ENCODE measurements at places on chromosomes 11 and 22.
A peak's percentile ranks its signal among the peaks of the same experiment; 100 is the strongest.

GRCh38 chr22:33561149-33561807 is 359.0 kb downstream of the LARGE1 start:
- DNase-seq, result no peak

GRCh38 chr11:78958444-78958843 is 383.8 kb upstream of the NARS2 start:
- no peak for DNase-seq

DNA sequence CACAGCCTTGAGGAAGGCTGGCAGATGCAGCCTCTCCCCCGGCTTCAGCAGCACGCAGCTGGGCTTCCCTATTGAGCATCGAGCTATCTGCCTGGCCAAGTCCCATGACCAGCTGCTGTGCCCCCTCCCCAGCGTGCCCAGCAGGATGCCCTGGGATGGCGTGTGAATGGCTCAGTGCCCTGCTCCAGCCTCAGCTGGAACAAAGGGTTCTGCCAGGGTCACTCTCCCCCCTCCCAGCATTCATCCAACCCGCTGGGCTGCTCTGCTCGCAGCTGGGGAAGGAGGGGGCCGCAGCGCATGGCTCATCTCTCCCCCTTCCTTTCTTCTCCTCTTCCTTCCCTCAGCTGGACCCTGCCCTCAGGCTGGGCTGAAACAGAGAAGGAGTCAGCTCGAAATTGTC is 14.5 kb downstream of the LRP4 start:
- DNase-seq, result no peak

- no peak for DNase-seq
These were observed 563.9 kb upstream of the B3GAT1 start for GRCh38 chr11:134975866-134976376.

GRCh38 chr22:37080838-37081237 is 28.7 kb downstream of the TMPRSS6 start:
- DNase-seq, result no peak

GRCh38 chr11:126645186-126645585 is 289.7 kb downstream of the ST3GAL4 start:
- no peak for DNase-seq

- DNase-seq, result no peak
These were observed 87.4 kb downstream of the PKNOX2 start for GRCh38 chr11:125251956-125252355.

DNA sequence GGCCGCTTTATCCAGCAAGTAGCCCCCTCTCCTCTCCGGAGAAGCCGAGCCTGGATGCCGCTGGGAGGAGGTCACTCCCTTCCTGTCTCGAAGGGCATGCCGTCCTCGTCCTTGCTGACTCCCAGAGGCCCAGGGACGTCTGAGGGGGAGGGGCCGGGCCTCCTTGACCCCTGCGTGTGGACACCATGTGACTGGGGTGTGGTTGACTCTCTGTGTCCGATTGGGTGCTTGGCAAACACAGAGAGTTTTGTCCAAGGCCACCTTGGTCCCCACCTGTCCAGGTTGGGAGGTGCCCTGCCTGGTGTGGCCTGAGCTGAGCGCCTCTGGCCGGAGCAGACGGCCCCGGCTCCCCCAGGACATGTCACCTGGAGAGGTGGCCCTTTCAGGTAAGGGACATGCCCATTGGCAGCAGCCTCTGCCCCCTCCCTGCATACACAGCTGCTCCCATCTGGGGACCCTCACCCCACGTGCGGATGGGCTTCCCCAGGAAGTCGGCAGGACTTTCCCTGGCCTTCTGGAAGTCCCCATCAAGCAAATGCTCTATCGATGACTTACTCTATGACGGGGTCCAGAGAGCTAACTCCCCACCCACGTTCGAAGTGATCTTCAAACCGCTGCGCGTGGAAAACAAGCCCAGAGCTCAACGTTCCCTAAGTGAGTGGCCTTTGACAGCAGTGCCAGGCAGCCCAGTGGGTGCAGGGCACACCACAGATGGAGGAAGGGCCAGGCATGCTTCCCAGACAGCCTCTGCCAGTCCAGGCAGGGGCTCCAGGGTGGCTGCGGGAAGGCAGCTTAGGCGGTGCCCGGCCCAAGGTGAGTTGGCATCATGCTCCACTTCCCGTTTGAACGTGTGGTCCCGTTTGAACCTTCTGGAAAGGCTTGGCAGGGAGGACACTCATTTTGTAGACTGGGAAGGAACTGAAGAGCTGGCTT is at the start of gene SMIM38:
SMIM38 (plus strand) TSS at position 634 of the 933 bp plus-strand sequence. CDS start 1,912 bp downstream, outside the sequence.
- no peak for DNase-seq

GRCh38 chr11:107731941-107732688 is 20.3 kb upstream of the SLN start:
- peak; percentile 87 for DNase-seq

- no peak for DNase-seq
These were observed 1157.5 kb upstream of the RAG2 start for GRCh38 chr11:37755521-37755920.

DNA sequence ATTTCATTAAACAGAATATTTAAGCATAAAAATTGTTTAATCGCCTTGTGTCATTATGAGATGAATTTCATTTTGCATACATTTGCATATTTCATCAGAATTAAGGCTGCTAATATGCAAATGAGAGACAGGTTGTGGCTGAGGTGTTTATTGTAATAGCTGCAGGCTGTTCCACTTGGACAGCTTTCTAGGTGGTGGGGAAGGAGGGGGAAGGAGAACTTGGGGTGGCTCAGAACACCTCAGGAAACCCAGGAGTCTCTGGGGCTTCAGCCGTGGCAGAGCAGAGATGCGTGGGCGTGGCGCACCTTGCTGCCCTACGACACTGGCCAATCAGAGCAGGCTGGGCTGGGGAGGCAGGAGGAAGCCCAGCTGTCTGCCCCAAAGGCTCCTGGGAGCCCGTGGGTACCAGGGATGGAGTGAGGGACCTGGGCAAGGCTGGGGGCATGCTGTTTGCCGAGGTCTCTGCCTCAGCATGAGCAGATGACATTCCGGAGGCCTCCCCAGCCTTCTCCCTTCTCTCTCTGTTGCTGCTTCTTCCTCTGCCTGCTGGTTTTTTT is 542.9 kb downstream of the MN1 start:
- no peak for DNase-seq

DNA sequence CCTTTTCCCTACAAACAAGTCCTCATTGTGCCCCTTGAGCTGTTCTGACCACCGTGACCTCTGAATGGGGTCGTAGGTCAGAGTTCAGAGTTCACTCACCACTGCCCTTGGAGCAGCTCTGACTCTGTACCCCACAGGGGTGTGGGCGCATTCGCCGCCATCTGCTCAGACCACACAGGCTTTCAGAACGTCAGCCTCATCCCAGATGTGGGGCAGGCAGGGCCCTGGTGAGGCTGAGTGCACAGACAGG is 14.8 kb upstream of the MUC5B start:
- DNase-seq, result no peak

DNA sequence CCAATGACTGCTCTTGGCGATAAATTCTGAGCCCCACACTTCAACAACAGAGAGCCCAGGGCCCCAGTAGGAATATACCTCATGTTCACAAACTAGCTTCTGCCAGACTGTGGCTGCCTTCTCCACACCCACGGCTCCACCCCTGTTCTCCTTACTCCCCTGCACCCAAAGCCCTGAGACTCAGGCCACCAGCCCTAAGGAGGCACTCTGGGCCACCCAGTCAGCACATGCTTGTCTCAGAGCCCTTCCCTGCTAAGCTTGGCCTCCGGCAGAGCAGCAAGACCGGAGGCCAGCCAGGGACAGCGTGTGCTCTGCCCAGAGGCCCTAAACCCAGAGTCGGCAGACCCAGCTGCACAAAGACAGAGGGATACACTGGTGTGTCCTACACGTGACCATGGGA is 27.9 kb downstream of the SPATA19 start:
- no peak for DNase-seq

DNA sequence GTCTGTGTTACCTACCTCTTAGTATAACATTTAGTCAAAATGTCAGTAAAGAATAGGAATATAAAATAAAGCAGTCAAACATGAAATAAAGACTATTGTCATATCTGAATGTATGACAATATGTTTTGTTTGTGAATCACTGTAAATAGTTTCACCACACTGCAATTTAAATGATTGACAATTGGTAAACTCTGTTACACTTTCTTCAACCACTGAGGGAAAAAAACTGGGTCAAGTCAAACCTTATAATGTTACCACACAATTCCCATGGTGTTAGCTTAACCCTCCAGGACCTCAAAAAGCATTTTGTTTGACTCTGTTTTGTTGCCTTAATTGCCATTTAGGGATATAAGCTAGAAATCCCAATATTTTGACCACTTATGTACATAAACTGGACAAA is 10.5 kb upstream of the MMP13 start:
- DNase-seq, result no peak

- no peak for DNase-seq
These were observed 556.3 kb upstream of the ANO5 start for GRCh38 chr11:21636561-21636960.

- DNase-seq, result no peak
These were observed 66.1 kb downstream of the TENM4 start for GRCh38 chr11:79374727-79375126.

DNA sequence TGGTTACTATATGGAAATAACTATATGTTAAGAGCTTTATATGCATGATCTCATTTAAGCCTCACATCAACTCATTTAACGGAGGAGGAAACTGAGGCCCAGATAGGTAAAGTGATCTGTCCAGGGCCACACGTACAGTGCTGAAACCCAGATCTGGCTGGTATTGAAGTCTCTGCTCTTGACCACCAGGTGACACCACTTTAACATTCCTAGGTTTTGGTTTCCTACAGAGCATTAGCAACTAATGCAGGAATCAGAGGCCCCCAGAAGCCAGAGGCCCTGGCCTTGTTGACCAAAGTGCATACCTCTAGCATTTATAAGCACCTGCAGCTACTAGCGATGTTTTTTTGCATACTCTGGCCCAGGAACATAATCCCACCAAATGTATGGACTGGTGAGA is 12.9 kb upstream of the LIMK2 start:
- DNase-seq, result peak; percentile 35

- DNase-seq, result no peak
These were observed 13.1 kb upstream of the UCP2 start for GRCh38 chr11:73995731-73996130.

Measured in NCI-H524 (cell line).